ENCODE measurements at places on chromosomes 3 and 15. TPM values are rescaled to one million over a fixed set of nuclear protein-coding genes. Genes with fewer than 3 reads are reported as not detected.

Gene HRG
- 0.08 TPM for polyA plus RNA-seq

Gene KNL1
- polyA plus RNA-seq = 18.8 TPM

Gene ESYT3
- 29.2 TPM for polyA plus RNA-seq

Gene GABRR3
- 0.10 TPM for polyA plus RNA-seq

Gene NXPE3
- 11.2 TPM for polyA plus RNA-seq

Gene ATP10A
- 0.86 TPM for polyA plus RNA-seq

Gene CCR3
- polyA plus RNA-seq = 0.22 TPM

- DNase-seq = no peak
Measured at GRCh38 chr3:112651071-112651470, 10.1 kb upstream of the CCDC80 start.

GRCh38 chr3:145692751-145693150, 468.2 kb downstream of the PLOD2 start:
- no peak for DNase-seq

DNA sequence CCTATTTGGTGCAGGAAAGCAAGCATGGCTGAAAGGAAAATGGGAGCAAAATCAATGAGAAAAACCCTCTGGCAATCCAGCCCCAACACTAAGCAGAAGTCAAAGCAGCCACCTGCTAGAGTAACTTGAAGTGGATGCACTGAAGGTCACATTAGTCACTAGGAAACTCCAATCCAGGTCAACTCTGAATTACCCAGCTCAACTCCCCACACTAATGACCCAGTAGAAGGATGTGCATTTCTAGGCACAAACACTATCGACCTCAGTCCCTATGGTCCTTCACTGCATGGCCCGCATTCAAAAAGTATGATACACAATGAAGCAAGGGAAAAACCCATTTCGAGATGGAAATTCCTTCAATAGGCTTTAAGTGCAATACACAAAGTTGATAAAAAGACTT, 80.6 kb downstream of the RAD18 start:
- no peak for DNase-seq

GRCh38 chr3:188262913-188263683, 109.1 kb downstream of the LPP start:
- no peak for DNase-seq

DNA sequence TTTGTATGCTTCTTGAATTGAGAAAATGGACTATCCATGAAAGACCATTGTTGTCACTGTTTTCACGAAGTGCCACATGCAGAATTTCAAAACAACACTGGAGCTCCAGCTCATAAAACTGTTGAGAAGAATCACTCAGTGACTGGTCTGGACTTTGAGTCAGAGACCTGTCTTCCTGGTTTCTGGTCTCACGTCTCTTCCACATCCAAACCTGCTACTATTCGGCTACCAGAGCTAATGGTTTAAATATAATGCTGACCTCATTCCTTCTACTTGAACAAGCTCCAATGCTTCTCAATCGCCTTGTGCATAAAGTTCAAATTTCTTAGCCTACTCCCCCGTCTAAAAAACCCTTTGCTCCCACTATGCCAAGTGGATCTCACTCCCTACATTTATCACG, 227.9 kb upstream of the NR2F2 start:
- no peak for DNase-seq

DNA sequence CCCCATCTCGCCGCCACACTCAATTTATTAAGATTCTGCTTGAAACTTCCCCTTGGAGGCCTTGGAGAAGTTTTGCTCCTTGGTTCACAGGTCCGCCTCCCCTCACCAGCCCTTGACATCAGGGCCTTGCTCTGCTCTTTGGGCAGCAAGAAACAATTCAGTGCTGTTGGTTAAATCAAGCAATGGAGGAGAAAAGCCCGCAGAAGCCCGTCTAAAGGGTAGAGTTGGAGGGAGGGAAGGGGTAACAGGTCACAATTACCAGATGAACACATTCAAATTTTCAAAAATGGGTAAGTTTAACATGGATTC, 429 bp downstream of the PARP9 start:
- DNase-seq = no peak

DNA sequence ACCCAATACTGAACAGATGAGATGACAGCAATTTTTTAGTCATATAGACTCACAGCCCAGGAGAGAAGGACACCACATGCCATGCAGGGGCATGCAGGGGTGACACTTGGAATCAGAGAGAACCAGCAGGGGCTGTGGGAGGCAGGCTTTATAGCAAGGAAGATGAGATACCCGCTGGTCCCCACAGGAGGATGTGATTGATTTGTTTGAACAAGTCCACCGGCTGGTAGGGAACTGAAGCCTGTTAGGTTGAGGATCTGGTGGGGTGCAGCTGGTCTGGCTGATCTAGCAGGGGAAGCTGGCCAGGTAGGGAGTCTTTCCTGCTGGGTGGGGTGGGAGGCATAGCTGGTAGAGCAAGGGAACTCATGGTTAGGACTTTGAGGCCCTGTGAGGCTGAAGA, 18.0 kb upstream of the ACAN start:
- DNase-seq = no peak

- peak; percentile 84 for DNase-seq
Measured at GRCh38 chr15:78108300-78109084, 16.1 kb downstream of the SH2D7 start.

DNA sequence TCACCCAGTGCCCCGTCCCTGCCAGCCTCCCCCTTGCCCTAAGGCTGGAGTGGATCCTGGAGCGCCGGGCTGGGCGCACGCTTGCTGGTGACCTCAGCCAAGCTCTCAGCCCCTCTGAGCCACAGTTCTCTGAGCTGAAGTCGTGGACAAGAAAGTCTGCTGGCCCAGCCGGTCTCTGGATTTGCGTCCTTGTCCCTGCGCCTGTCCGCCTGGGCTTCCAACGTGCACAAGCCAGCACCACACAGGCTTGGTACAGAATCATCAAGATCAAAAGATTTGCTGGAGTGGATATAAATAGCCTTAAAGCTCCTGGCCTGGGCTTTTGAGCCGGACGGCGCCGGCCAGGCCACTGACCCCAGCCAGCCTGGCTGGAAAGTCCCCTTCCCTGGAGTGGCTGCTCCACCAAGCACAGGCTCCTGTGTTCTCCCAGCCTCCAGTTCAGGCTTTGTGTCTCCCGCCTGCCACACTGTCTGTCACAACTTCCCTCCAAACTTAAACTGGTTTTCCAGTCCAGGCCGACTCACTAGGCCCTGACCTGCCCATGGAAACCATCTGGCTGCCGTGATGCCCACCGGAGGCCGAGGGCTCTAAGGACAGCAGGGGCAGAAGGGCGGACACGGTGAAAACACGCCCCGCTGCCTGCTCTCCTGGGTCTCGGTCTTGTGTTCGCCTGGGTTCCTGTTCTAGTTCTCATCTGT, 156.2 kb downstream of the NUP210 start:
- no peak for DNase-seq

DNA sequence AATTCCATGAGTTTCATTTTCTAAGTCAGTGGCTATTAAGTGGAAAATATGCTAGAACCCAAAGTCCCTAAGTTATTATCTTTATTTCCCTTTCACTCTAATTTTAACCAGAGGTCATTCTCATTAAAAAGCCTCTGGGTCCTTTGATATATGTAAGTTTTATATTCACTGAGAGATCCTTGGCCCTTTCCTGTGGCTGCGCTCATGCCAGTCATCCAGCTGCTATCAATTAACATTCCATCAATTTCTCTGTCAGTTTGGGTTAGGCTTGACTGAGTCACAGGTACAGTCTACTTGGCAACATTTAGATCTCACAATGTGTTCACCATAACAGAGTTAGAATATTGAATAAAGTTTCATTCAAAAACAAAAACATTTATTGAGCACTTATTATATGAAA, 58.0 kb upstream of the FBN1 start:
- no peak for DNase-seq

GRCh38 chr15:86879250-86880229, 799.9 kb downstream of the AGBL1 start:
- DNase-seq = no peak

DNA sequence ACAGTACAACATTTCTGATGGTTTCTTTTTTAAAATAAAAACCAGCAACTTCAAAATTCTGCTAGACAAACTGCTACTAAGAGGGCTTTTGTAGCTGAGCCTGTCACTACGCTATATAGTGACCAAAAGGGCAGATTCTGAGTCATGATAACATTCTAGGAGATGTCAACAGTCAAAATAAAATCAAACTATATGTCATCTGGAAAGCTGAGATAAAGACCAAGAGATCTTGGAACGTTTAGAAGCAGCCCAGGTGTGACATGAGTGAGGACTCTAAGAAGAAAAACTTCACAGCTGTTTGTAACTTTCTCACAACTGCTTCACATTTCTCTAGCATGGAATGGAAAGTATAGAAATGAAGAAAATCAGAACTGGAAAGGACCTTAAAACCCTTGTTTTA, 84.6 kb downstream of the FILIP1L start:
- no peak for DNase-seq

GRCh38 chr3:132180337-132180791, 136.8 kb upstream of the ACP3 start:
- peak; percentile 19 for DNase-seq

- DNase-seq = no peak
Measured at GRCh38 chr3:138433892-138434275, 532 bp upstream of the ESYT3 start.

DNA sequence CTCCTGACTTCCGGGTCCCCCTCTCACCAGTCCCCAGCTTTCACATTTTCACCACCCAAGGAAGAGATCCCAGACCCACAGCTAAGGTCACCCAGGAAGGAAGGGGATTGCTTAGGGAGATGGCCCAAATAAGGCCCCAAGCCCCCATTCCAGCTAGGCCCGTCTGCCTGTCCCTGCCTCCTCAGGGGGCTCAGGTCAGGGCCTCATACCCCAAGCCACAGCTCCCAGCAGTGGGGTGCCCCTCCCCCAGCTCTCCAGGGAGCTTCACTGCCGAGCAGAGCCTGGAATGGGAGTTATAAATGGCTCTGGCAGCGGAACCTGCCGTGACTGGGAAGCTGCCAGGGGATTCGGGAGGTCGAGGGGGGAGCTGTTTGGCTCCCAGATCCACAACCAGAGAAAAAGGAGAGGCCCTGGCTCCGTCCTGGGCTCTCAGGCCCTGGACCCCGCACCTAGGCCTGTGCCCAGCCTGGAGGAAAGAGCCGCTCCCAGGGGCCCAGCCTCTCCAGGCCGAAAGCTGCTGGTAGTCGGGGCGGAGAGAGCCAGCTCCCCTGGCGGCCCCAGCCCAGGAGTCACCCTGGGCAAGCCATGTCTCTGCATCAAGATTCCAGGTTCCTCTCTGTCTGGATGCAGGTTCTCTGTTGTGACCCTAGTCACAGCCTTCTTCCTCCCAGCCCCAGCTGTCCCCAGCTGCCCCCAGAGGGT, 550 bp downstream of the CCDC9B start:
- peak; percentile 55 for DNase-seq

GRCh38 chr15:88390164-88390901, 76.9 kb downstream of the MRPL46 start:
- no peak for DNase-seq

GRCh38 chr3:24947103-24947502, 452.5 kb upstream of the THRB start:
- no peak for DNase-seq

- DNase-seq = no peak
Measured at GRCh38 chr3:127690823-127691452, 18.2 kb downstream of the ABTB1 start.

GRCh38 chr3:170725285-170725731, 139.4 kb upstream of the SLC7A14 start:
- peak; percentile 71 for DNase-seq

GRCh38 chr15:94199725-94200124, 31.6 kb upstream of the MCTP2 start:
- DNase-seq = no peak

GRCh38 chr3:19190602-19191001, 42.3 kb downstream of the KCNH8 start:
- DNase-seq = no peak
